DMS 273 treated with DMSO at 0.1 percent for 48 hours (cell line): ENCODE measurements at places on chromosomes 11 and 22.

GRCh38 chr11:122922893-122923292 is 40.3 kb downstream of the JHY start:
- DNase-seq = no peak

GRCh38 chr11:124012697-124013096 is at the start of gene OR10G4:
Gene OR10G4, plus strand, starts transcription at chr11:124012997. Its CDS starts 2,578 bp downstream, at chr11:124015575.
- no peak for DNase-seq

DNA sequence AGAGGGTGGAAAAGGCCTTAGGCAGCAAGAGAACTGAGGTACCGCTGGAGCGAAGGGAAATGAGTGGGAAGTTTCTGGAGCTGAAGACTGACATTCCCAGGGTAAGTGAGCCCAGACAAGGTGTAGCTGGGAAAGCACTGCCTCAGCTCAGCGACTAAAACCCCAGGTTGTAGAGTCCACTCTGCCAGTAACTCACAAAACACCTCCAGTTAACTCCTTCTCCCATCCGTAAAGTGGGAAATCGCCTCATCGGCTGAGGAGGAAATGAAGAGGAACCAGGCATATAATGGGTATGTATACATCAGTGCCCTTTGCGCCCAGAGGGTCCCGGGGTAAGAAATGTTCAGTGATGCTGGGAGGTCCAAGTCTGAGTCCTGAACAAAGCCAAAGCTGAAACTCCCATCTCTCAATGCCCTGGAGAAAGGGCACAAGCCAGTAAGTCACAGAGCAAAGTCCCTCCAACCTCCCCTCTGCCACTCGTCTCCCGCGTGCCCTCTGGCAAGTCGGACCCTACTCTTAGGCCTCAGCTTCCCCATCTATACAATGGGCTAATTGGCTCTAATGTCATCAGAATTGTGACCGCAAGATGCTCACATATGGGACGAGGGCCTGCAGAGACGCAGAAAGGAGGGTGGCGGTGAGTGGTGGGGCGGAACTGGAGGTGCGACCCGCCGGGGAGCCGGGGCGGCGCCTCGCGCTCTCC is 588 bp downstream of the VPS37C start:
- no peak for DNase-seq

GRCh38 chr11:45665206-45665932 is at the start of gene CHST1:
Gene CHST1, minus strand, starts transcription at chr11:45665622. Its CDS starts 14,699 bp downstream, at chr11:45650923.
- no peak for DNase-seq

DNA sequence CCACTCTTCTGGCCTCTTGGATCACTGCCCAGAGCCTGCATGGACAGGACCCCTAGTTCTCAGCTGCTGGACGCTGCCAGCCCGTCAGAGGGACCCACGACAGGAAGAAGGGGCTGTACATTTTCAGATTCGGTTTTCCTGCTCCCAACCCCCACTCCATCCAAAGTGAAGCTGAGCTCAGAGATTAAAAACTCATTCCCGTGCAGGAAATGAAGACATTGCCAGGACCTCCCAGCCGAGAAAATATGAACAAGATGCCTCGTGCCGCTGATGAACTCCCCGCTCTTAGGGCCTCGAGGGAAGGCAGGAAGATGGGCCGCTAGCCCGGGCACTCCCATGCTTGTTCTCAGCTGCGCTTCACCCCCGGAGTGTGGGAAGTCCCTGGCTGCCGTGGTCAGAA is 36.1 kb downstream of the RPUSD4 start:
- no peak for DNase-seq

GRCh38 chr11:118870396-118871343 is 13.0 kb upstream of the CXCR5 start:
- no peak for DNase-seq

GRCh38 chr22:11627798-11628650 is 3900.0 kb upstream of the OR11H1 start:
- DNase-seq = no peak

DNA sequence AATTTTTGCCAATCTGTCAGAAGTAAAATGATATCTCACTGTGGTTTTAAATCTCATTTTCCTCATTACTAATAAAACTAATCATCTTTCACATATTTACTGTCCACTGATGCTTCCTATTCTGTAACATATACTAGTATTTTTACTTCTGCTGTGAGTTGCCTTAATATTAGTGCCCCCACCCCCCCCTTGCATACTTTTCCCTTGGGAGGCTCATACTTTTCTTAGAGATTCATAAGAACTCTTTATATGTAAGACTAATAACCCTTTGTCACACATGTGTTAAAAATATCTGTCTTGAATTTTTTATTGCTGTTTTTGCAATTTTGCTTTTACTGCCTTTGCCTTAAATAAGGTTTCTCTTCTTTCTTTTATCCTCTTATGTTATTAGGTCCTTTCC is 87.2 kb downstream of the PHF21A start:
- DNase-seq = no peak

GRCh38 chr22:16974298-16975084 is 33.5 kb downstream of the GAB4 start:
- DNase-seq = no peak

DNA sequence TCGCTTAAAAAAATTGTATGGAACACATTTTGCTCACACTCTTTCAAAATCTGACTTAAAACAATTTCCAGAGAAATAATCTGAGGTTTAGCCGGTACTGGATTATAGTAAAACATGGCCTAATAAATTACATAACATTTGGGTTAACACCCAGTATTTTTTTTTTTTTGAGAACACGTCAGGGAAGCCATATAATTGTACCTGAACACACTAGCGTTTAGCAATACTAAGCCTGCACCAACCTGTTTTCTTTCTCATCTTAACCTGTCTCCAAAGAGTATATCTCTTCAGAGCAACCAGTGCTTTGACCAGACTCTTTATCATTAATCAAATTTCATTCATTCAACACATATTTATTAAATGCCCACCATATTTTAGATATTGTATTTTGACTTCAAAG is 2.0 kb upstream of the POGLUT3 start:
- DNase-seq = no peak

GRCh38 chr22:25032066-25032465 is 79.5 kb downstream of the KIAA1671 start:
- no peak for DNase-seq

- no peak for DNase-seq
Measured at GRCh38 chr22:49765091-49765771, 62.4 kb downstream of the BRD1 start.

DNA sequence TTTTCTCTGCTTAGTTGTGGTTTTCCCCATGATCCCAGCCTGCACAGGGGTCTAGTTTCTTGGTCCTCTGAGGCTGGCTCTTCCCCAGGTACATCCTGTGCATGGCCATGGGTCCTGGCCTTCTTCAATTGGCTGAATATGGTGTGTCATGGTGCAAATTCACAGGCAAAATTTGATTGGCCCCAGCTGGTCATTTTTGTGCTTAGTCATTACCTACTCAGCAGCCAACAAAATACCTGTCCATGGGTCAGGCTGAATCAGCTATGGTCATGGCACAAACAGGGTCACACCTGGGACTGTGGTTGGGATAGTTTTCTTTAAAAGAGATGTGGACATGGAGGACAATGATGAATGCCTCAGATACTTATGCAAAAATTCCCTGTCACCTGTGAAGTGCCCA is 85.7 kb downstream of the CSNK2A3 start:
- DNase-seq = no peak

DNA sequence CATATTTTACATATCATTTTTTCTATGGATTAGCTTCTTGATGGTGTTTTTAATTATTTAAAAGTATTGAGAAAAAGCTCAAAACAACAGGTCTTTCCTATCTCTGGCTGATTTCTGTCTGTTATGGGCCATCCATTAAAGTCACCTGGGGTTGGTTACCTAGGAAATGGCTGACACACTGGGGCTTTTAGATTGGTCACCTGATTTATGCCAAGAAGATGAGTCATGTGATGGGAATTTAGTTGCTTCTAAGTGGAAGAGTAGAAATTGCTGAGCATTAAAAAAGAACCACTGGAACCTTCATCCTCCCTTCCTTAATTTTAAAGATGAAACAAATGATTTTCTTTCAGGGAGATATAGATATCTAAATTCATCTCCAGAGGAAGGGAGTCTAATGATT is 48.8 kb upstream of the LARGE1 start:
- no peak for DNase-seq

- peak; percentile 70 for DNase-seq
Measured at GRCh38 chr22:45328822-45329529, 19.2 kb downstream of the FAM118A start.

DNA sequence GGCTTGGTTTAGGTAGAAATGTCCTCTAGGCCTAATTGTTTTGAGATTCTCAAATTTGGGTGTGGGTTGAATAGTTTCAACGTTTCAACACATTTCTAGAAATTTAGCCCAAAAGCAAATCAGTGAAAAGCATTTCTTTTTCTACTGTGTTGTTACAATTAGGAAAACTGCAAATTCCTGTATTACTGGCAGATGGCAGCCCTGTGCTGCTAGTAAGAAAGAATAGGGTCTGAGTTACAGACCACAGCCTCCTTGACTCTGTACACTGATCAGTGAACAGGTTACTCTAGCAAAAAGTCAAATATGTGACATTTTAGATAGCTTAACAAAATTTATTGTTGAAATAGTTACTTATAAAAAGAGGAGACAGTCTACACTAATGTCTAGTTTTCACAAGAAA is 703.0 kb downstream of the JRKL start:
- DNase-seq = no peak

GRCh38 chr11:112289588-112290492 is 29.2 kb upstream of the PLET1 start:
- no peak for DNase-seq

DNA sequence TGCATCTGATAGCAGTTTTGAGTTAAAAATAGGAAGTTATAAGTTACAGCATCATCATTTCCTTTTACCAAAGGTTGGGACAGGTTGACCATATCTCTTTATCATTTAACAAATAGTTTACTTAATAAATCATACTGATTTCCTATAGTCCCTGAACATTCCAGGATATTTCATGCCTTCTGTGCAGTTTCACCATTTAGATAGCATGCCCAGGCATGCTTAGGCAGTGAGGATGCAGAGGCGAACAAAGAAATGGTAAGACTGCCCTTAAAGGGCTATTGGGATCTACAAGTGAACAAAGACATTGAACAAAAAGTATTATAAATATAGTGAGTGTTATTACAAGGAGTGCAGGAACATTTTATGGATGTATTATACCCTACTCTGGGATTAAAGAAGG is 96.4 kb downstream of the PRMT3 start:
- DNase-seq = no peak

- DNase-seq = no peak
Measured at GRCh38 chr11:83115551-83115950, 41.4 kb upstream of the PCF11 start.

GRCh38 chr22:48744283-48744641 is 1083.4 kb downstream of the BRD1 start:
- DNase-seq = no peak

- DNase-seq = no peak
Measured at GRCh38 chr11:58801974-58802545, 42.4 kb downstream of the GLYATL2 start.

DNA sequence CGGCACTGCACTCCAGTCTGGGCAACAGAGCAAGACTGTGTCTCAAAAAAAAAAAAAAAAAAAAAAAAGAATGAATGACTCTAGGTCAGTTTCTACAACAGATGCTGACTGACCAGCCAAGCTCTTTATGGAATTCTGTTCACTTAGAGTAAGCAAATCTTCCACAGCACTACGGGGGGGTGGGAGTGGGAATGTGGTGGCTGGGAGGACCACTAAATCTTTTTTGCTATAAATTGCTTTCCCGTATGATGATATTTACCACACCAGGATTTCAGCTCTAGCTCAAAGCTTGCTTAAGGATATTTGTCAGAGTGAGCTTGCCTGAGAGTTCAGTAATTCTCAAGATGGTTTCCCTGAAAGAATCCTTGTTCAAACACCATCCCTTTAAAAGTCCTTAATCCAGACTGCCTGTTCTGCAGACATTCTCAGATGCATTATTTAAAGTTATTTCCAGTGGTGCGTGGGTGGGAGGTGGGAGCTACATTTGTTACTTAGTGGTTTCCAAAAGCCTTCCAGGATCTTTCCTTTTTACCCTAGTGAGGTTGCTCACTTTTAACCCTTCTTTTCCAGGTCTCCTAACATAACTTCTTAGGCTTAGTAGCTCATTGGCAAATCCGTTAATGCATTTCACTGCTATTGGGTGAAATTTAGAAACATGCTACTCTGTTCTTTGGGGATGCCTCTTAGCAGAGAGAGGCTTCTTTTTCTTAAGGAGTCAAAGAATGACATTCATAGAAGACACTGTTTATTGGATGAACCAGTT is 65.9 kb downstream of the UBASH3B start:
- no peak for DNase-seq

DNA sequence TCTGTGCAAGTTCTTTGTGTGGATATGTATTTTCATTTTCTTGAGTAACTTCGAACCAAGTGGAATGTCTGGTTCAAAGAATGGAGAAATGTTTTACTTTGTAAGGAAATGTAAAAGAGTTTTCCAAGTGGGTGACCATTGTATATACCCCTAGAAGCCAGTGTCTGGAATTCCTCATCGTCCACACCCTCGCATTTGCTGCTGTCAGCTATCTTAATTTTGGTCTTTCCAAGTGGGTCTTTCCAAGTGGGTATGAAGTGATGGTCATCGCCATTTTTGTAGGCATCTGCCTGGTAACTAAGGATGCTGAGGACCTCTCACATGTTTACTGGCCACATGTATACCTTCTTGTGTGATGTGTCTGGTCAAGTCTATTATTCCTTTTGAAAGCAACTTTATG is 547.5 kb downstream of the TBC1D22A start:
- no peak for DNase-seq

- no peak for DNase-seq
Measured at GRCh38 chr11:83047515-83048225, 24.0 kb downstream of the RAB30 start.

DNA sequence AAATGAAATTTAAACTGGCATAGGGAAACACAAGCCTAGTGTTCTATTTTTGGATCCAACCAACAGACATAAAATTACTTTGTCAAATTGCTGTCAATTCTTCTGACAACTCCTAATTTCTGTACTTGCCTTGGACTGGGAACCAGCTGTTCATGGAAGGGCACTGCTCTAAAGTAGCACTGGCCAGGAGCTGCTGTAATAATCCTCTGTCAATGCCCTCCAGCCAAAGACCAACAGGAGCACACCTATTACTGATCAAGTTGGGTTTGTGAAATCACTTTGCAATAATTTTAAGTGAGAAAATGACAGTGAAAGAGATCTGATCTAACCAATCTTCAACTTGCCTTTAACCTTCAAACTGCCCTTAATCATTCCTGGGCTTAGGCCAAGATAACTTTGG is 18.9 kb upstream of the TMEM123 start:
- no peak for DNase-seq

- no peak for DNase-seq
Measured at GRCh38 chr11:19311308-19312030, 70.7 kb upstream of the E2F8 start.

DNA sequence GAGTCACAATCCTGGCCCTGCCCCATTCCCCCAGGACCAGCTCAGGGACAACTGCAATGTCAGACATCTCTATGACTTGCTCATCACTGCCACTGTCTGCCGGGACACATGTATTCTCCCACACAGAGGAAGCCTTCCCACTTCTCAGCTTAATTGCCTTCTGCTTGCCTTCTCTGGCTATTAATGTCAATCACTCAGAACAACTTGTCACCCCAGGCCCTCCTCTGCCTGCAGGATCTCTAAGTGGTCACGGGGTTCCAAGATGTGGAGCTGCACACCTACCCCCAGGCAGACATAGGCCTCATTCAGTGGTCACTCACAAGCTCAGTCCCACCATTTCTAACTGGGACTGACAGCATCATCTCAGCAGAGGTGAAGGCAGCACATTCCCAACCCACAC is 15.1 kb downstream of the PLEKHA7 start:
- no peak for DNase-seq
